ENCODE measurements at places on chromosomes 16 and 17.

GRCh38 chr16:67982011-67982696 lies 1.9 kb upstream of the DPEP3 start:
- no peak for DNase-seq

GRCh38 chr17:40443196-40443987 lies at the start of gene IGFBP4:
Gene IGFBP4, plus strand, starts transcription at chr17:40443450. Its CDS starts 286 bp downstream, at chr17:40443736.
- DNase-seq = peak; percentile 92

DNA sequence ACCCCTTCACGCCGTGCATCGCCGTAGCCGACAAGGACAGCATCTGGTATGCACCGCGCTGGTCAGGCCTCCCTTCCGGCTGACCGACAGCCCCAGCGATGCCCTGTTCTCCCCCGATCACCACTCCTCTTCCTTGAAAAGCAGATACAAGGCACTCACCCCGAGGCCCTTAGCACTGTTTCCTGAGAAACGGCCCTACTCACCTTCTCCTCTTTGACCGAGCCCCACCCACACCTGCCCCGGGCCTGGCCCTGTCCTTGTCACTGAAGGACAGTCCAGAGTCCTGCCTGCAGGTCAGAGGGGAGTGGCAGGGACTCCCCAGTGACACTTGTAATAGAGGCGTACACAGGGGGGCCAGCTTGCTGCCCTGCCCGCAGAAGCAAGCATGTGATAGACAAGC lies 45.9 kb upstream of the CHMP6 start:
- DNase-seq = no peak

GRCh38 chr16:3017794-3018506 lies at the start of gene CLDN6:
Gene CLDN6, minus strand, starts transcription at chr16:3018183. Its CDS starts 2,162 bp downstream, at chr16:3016021.
- DNase-seq = no peak

GRCh38 chr17:75440738-75441448 lies 15.5 kb upstream of the TMEM94 start:
- DNase-seq = no peak

DNA sequence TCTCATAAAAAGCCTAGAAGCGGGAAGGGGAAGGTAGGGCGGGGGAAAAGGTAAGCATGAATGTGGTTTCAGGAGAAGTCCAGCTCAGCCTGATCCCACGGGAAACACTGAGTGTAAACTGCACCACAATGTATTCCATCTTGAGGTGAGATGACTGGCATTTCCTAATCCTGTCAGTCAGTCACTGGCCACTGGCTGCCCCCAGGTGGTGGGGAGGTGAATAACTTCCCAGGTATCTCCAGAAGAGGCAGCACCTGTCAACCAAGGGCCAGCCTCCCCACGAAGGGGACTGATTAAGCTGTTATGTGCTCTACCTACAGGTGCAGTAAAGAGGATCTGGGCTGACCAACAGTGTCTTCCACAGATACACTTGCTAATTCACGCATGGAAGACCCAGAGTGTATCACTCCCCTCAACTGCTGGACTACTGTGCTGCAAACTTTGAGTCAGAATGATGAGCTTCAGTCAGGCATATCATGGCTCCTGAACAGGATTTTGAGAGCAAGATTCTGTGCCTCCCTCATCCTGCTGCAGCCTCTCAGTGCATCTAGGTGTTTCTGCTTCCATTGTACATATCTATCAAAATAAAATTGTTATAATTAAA lies 108.5 kb upstream of the CCL2 start:
- peak; percentile 88 for DNase-seq

GRCh38 chr17:48374650-48375230 lies 55.3 kb downstream of the SKAP1 start:
- DNase-seq = peak; percentile 78

- no peak for DNase-seq
These were observed 4.5 kb upstream of the NECAB2 start for GRCh38 chr16:83963277-83964119.

DNA sequence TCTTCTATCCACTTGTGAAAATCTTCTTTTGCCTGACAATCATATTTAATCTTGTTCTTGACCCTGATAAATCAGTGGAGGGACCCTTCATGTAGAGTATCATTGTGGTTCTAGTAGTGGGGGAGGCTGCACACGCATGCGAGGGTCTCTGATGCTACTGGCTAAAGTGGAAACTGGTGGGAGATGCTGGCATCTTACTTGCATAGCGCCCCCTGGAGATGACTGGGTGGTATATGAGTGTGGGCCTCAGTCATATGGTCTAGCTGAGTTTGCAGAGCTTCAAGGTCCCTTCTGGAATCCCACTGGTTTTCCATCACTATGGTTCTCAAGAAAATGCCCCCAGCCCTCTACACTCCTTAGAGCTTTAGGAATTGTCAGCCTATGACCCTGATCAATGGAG lies 236.4 kb upstream of the AXIN2 start:
- DNase-seq = peak; percentile 48

DNA sequence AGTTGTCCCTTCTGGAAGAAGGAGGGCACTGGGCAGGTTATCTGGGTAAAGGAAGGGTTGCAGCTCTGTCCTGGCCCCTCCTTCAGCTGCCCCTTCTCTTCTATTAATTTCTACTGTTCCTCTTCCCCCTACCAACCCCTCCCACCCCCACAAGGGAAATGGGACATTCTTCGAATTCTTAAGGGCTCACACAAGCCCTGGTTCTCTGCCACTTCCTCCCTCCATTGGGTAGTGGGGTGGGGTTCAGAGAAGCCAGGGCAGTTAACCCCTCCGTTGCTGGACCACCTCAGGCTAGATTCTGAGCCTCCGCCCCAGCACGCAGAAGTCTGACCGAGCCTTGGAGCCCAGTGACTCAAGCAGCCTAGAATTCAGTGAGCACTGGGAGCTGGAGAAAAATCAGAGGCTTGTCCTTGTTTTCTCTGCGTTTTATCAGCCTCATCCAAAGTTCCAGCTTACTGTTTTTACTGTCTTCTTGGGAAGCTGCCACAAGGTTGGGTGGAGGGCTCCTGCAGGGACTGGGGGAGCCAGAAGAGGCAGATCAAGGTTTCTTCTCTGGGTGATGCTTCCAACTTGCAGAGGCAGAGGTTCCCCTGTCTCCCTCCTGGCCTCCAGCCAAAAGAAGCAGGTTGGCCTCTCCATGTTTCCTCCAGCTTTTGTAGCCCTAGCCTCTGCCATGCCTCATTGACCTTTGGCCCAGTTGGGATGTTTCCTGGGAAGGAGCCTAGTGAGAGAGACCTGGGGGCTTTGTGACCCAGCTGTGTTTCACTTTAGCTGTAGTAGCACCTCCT lies 10.2 kb downstream of the LASP1 start:
- DNase-seq = no peak

- DNase-seq = no peak
These were observed 1006.7 kb upstream of the GOT2 start for GRCh38 chr16:59740858-59741257.

DNA sequence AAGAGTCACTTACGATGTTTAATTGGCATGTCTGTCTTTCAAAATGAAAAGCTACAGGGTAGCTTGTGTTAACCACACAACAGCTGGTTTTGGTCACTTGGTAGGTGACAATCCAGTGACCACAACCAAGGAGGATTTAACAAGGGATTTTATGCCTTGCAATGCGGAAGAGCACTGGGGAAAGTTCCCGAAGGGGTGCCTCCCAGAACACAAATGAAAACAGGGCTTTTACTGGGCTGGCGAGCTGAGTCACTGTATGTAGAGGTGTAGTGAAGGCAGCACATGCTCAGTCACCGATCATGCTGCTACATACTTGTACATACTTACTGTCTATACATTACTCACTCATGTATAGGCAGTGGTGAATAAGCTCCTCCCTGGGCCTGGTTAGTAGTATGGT lies 483.5 kb downstream of the CDH13 start:
- no peak for DNase-seq

DNA sequence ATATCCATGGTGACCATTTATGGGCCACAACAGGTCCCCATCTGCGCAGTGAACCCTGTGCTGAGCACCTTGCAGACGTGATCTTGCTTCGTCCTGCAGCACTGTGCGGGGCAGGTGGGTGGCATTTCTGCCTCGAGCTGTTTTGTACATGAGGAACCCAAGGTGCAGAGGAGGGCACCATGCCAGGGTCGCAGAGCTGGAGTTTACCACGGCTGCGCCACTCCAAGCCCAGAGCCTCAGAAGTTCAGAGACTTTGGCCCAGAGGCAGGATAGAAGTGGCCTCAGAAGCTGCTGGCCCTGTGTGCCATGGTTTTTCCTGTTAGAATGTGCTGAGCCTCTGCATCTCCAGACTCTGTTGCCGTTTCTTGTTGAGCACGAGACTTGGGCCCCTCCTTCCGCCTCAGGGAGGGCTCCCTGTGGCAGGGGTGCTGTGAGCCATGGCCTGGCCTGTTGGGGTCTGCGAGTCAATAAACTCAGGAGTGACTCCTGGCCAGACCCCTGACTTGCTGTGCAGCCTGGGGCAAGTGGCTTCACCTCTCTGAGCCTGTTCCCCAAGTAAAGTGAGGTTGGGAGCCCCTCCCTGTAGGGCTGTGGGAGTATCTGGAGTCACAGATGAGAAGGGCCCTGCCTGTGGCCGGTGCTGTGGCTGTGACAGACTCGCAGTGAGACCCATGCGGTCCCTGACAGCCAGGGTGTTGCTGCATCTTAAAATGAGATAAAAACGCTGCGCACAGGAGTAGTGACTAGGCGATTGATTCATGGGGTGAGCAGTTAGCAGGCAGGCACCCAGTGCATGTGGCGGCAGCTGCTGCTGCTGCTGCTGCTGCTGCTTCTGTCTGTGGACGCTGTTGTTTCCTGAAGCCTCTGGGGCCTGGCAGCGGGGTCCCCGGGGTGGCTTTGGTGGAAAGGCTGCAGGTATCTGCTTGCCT lies 11.8 kb downstream of the MAP2K3 start:
- DNase-seq = no peak

GRCh38 chr17:28391401-28391800 lies 14.6 kb downstream of the SLC46A1 start:
- no peak for DNase-seq

- DNase-seq = no peak
These were observed 28.2 kb upstream of the CLEC18B start for GRCh38 chr16:74449470-74449869.

- DNase-seq = no peak
These were observed 5.7 kb downstream of the DUSP3 start for GRCh38 chr17:43772877-43773648.

GRCh38 chr16:31196324-31197088 lies 6.1 kb downstream of the PYCARD start:
- no peak for DNase-seq

DNA sequence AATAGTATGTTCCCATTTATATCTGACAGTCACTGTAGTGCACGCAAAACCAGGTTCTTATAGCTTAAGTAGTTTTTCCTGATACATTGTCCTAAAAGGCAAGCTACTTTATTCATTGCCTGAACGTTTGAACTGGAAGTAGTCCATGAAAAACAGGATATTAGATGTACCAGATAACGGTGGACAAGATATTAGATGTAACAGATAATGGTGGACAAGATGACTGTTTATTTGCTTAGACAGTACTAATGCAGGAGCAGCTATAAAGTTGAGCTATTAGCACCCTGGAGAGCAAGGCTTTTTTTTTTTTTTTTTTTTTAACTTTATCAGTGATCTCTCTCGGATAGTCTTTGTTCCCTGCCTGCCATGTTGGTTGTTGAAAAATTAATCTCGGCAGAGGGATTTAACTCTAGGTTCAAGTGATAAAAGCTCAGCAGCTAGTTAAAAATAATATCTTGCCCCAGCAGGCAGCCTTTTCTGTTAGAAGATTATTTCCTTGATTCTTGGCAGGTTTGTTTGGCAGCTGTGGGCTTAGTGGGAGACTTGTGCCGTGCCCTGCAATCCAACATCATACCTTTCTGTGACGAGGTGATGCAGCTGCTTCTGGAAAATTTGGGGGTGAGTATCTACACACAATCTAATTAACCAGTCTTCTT lies 17.3 kb upstream of the TBKBP1 start:
- DNase-seq = no peak
